ENCODE measurements at places on chromosomes 2 and 18. TPM values are rescaled to one million over a fixed set of nuclear protein-coding genes. Genes with fewer than 3 reads are reported as not detected.

Gene ANKRD36
- 7.3 TPM for total RNA-seq

Gene GAREM2
- 4.0 TPM for total RNA-seq

Gene KIAA2012
- not detected for total RNA-seq

Gene UPP2
- total RNA-seq, result not detected

Gene LYPD6
- 0.53 TPM for total RNA-seq

Gene CD226
- 0.77 TPM for total RNA-seq

Gene MZT2B
- 112 TPM for total RNA-seq

Gene MYL1
- total RNA-seq, result not detected

GRCh38 chr18:73414598-73414997, 546.8 kb upstream of the NETO1 start:
- DNase-seq, result no peak

DNA sequence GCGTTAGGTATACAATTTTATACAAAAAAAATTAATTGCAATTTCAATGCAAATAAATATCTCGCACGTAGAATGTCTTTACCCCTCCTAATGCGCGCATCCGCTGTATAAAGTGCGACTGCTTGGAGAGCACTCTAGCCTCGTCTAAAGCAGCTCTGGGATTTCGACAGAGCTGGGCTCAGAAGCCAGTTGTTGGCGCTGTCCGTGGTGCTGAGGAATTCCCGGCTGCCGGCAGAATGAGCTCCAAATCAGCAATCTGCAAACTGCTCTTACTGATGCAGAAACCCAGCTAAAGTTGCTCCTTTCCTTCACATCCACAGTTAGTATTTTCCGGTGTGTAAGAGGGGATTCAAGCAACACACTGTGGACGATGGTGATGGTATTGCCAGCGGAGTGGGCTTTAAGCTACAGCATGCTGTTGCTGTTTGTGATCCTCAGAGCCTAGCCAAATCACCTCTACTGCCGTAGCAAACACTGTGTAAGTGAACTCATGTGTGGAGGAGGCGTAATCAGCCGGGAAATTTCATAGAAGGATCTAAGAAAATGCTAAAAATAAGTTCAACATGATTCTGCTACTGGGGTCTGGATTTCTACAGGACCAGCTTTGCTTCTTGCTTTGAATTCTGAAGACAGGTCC, at the start of gene VWC2L:
VWC2L (plus strand) TSS at position 137 of the 637 bp plus-strand sequence. CDS start 3,140 bp downstream, outside the sequence.
- DNase-seq, result peak; percentile 64

- DNase-seq, result no peak
These were observed 350.0 kb upstream of the KLHL29 start for GRCh38 chr2:23034996-23035395.

- no peak for DNase-seq
These were observed 120.3 kb downstream of the RDH14 start for GRCh38 chr2:18440141-18440661.

DNA sequence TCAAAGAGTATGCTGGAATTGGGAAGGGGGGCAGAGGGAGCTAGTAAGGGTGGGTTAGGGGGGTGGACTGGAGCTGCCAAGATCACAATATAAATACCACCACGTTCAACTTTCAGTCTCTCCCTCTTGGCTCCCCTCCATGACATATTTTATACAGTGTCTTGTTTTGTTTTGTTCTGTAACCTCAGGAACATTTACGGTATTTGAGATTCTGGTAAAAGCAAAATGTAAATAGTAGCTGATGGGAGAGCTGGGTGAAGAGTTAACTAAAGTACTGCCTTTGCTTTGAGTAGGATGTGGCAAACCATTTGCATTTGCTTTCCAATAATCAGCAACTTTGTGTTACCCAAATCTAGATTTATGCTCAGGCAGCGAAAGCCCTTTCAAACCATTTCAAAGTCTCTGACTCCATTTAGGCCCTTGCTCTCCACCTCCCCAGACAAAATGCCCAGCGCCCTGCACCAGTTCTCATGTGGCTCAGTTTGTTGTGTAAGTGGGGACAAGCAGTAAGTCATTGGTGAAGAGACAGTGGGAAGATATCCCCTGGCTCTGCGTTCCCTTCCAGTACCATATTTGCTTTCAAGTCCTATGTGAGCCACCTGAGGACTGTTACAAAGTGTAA, 17.4 kb downstream of the IRS1 start:
- no peak for DNase-seq

DNA sequence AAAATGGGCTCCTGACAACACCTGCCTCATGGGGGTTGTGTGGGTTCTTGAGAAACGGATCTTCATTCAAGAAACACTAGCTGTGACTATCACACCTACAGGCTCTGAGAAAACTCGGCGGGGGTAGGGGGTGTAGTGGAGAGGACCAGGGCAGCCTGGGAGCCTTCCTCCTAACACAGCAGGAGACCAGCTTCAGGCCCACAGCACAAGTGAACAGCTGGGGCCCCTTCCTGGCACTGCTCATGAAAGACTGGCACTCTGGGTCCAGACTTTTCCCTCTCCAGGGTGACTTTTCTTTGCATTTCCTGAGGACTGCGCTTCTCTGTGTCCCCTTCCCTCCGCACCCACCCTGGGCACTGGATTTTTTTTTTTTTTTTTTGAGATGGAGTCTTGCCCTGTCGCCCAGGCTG, 7.2 kb upstream of the SEMA4C start:
- no peak for DNase-seq

DNA sequence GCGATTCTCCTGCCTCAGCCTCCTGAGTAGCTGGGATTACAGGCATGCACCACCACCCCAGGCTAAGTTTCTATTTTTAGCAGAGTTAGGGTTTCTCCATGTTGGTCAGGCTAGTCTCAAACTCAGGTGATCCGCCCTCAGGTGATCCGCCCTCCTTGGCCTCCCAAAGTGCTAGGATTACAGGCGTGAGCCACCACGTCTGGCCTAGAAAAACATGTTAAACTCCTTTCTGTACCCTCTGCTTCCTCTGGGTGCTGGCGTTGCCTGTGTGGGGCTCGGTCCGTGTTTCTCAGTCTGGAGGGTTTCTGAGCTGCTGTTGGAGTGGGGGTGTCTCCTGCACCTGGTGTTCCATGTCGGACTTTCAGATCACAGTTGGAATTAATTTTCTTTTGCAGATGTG, 17.9 kb downstream of the LDLRAD4 start:
- no peak for DNase-seq

- DNase-seq, result no peak
These were observed 103.8 kb upstream of the OSR1 start for GRCh38 chr2:19462256-19462645.

- no peak for DNase-seq
These were observed 34.8 kb downstream of the LBH start for GRCh38 chr2:30266051-30266621.

DNA sequence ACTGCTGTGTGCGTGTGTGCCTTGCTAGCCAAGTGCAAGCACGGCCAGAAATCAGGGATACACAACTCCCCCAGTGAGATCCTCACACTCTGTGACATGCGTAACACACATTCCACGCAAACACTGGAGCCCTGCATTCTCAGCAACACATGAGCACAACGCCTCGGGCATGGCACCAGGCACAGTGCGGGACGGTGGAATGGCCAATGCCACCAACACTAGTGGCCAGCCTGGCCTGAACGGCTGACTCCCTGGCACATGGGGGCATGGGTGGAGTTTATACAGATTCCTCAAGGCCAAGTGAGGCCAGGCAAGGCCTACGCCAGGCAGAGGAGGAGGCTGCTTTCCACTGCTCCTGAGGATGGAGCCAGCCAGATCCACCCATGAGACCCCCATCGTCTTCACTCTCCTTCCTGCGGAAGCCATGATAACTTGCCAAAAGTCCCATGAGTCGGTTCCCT, 56.2 kb downstream of the ANKMY1 start:
- no peak for DNase-seq

GRCh38 chr2:148812306-148812705, 62.7 kb upstream of the KIF5C start:
- DNase-seq, result no peak

DNA sequence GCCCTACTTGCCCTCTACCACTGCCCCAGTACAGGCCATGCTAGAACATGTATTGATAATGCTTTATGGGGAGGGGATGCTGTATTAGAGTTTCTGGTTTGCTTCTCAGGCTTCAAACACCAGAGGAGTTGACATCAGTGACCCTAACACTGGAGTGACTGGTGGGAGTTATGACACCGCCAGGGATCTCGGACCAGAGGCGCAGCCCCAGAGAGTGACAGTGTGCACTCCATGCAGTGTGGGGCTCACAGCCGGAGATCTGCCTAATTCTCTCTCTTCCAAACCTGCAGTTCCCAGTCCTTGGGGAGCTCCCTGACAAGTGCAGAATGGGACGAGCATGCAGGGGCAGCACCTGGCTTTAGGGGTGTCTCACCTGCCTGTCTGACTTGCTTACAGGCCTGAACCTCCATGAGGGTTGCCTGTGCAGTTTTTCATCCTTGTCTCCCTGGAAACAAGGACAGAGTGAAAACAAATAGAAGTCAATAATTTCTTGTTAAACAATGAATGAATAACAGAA, 244.9 kb upstream of the MYT1L start:
- no peak for DNase-seq

GRCh38 chr2:232973796-232974195, 39.3 kb downstream of the NGEF start:
- no peak for DNase-seq

GRCh38 chr18:76410660-76411417, 84.2 kb downstream of the ZNF516 start:
- DNase-seq, result no peak

DNA sequence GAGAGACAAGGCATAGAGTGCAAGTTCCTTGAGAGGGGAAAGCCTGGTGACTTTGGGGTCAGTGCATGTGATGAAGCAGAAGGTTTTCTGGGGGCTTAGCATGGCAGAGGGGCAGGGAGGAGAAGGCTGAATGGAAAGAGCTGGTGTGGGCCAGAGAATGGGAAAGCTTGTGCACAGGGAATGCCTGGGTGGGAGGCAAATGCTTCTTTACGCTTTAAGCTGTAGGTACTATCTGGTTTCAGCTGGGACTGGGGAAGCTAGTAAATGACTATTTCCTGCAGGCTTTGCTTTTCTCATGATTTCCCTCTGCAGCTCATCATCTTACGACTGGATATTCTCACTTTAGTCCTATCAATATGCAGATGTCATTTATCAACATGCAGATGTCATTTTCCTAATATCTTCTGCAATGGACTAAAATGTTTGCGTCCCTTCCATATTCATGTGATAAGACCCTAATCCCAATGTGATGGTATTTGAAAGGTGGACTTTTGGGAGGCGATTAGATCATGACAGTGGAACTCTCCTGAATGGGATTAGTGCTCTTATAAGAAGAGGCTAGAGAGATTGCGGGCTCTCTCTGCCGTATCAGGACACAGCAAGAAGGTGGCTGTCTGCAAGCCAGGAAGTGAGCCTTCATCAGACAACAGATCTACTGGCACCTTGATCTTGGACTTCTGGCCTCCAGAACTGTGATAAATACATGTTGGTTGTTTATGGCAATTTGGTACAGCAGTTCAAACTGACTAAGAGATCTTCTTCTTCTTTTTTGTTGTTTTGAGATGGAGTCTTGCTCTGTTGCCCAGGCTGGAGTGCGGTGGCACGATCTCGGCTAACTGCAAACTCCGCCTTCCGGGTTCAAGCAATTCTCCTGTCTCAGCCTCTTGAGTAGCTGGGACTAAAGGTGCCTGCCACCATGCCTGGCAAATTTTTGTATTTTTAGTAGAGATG, 50.1 kb downstream of the MYCN start:
- no peak for DNase-seq

GRCh38 chr18:13494871-13495445, 231.4 kb downstream of the FAM210A start:
- DNase-seq, result no peak

- no peak for DNase-seq
These were observed 114.0 kb downstream of the STPG4 start for GRCh38 chr2:47041063-47041462.

DNA sequence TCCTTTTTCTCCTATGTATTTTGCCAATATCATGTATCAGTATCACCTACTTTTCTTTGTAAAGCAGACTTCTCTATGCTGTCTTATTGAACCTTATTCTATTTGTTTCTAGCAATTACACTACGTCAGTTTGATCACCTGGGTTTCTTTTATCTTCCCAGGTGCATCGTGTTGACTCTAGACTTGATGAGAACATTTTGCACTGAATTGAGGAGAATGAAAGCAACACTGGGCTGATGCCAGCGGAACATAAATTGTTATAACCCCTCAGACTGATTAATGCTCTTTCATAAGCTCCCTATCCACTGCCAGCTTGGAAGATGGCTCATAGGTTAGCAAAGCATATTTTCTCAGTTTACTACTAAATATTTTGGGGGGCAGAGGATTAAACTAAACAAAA, 140.6 kb downstream of the EPHA4 start:
- DNase-seq, result no peak

DNA sequence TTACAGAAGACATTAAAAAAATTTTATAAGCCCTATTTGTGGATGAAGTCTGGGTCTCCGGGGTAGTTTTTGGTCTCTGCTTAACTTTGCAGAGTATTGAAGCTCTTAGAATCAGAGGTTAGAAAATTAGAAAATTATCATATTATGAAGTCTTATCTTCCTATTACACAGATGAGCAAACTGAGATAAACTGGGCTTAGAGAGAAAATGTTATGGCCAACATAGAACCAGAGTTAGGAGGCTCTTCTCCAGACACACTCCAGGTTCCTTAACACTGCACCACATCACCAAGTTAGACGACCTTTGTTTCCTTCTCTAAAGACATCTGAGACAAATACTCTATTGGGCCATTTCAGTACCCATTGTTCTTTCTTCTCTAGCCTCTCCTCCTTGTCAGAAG, 36.7 kb upstream of the NEB start:
- no peak for DNase-seq

- DNase-seq, result no peak
These were observed 119.2 kb downstream of the MYO5B start for GRCh38 chr18:50075772-50076171.

- DNase-seq, result no peak
These were observed 106.9 kb upstream of the CD302 start for GRCh38 chr2:159904959-159905305.

- no peak for DNase-seq
These were observed 86.5 kb upstream of the PPP1CB start for GRCh38 chr2:28665041-28665704.

- no peak for DNase-seq
These were observed 39.6 kb downstream of the DOK1 start for GRCh38 chr2:74593826-74594772.

GRCh38 chr2:105445976-105446375, 47.1 kb upstream of the FHL2 start:
- no peak for DNase-seq

DNA sequence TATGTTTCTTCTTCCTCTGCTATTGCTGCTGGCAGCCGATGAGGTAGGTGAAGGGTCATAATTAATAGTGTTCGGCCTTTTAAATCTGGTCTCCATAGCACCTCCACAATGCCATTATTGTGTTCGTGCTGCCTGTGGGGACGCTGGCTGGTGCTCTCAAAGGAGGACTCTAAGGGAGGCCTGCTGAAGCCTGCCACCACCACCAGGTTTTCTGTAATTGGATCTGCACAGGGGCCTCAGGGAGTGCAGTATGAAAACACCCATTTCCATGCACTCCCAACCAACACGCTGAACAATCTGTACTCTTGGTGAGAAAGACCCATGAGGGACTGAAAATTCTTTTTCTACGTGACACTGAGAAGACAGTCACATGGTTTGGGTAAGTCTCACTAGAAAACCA, 17.6 kb upstream of the CLIP4 start:
- DNase-seq, result peak; percentile 72

- DNase-seq, result no peak
These were observed 299.4 kb upstream of the ID2 start for GRCh38 chr2:8382485-8382884.

All from SK-MEL-5 (cell line).